ENCODE measurements at places on chromosomes 5 and 9.

GRCh38 chr5:83538786-83539462, 67.4 kb downstream of the VCAN start:
- DNase-seq, result no peak

GRCh38 chr5:181189962-181190710, 14.9 kb downstream of the TRIM7 start:
- no peak for DNase-seq

GRCh38 chr9:114246558-114246957, 76.3 kb upstream of the ORM1 start:
- DNase-seq, result peak; percentile 92

- peak; percentile 70 for DNase-seq
Measured at GRCh38 chr5:82334085-82334692, 56.0 kb upstream of the RPS23 start.

DNA sequence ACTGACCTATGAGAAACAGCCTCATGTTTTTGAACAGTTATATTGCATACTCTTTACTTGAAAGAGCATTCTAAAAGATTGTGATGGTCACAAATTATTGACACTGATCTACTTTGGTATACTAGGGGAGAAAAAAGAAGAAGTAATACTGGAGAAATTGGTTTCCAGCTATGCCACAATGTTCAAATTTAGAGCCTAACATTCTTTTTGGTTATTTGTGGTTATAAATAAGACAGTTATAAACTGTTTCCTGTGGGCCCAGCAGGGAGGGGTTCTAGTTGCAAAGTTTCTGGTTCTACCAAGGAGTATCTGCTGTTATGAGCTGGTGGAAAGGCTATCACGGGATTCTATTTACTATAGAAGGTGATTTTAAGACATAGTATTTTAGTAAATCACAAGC, 4.8 kb downstream of the CWC27 start:
- no peak for DNase-seq

DNA sequence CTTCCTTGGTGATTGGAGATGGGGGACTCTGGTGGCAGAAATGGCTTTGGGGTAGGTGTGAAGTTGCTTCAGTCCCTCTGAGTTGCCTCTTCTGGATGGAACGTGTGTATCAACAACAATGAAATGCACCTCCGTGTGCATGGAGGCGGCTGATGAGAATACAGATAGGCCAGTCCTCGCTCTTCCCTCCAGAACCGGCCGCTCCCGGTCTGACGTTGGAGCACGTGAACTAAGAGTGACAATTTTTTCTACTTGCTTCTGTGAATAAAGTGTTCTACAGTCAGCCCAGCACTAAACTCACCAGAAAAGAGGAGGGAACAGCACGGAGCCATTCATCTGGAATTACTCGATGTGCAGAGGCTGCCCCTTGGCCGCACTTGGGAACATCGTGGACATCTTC, 90.7 kb downstream of the ANKRD33B start:
- no peak for DNase-seq

DNA sequence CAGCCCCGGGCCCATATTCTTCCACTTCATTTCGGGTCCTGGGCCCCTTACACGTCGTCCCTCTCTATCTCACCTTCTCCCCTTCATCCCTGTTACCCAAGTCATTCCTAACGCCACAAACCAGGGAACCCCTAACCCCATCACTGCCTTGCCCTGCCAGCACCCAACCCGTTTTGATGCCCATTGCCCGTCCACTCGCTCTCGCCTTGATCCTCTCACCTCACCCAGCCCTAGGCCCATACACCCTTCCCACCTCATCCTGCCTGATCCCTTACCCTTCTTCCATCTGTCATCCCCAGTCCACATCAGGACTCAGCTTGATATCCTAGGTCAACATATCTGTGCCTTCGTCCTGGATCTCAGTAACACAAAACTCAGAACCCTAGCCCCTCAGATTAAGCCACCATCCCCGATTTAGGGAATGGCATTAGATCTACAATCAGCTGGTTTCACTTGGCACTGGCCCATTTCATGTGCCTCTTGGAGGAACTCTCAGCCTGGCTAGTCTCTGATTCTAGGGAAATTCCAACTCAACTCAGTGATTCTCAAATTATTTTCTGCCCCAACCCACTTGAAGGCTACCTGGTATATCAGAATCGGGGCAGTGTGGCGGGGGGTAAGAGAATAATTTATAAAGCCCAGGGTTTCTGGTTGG, 489 bp downstream of the CHMP5 start:
- no peak for DNase-seq

DNA sequence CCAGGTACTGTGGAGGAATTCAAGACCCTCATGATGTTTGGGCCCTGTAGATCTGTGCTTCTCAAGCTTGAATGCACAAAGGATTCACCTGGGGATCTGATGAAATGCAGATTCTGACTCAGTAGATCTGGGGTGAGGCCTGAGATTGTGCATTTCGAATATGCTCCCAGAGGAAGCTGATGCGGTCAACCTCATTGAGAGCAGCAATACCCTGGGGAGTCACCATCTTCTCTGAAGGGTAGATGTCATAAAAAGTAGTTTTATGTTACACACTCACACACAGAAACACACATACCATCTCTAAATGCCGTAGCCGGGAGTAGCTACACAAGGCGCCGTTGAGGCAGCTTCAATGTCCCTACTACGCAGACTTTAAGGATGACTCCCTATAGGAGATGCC, 55.8 kb upstream of the CPEB4 start:
- no peak for DNase-seq

- DNase-seq, result no peak
Measured at GRCh38 chr9:117365438-117365837, 49.4 kb downstream of the ASTN2 start.

All from fibroblast of skin of right quadriceps (primary cell).